IPS DF 6.9 (cell line): ENCODE measurements at places on chromosomes 6 and 20.

GRCh38 chr20:51190783-51191180 is 167.9 kb upstream of the KCNG1 start:
- no peak for DNase-seq

- no peak for DNase-seq
Measured at GRCh38 chr6:150622941-150623874, 23.5 kb downstream of the PLEKHG1 start.

DNA sequence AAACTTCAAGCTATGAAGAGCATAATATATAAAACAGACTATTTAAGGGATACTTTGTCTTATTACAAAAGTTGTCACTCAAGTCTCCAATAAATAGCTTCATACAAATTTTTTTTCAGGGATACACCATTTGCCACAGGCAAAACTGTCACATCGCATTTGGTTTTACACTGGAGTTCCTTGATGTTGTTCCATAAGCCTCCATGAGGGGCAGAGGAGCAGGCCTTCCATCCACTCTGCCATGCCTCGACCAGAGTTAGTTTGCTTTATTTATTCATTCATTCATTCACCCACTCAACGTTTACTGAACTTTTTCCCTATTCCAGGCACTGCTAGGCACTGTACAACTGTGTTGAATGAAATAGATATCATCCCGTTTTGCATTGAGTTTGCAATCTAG is 246.6 kb downstream of the PHF3 start:
- no peak for DNase-seq

DNA sequence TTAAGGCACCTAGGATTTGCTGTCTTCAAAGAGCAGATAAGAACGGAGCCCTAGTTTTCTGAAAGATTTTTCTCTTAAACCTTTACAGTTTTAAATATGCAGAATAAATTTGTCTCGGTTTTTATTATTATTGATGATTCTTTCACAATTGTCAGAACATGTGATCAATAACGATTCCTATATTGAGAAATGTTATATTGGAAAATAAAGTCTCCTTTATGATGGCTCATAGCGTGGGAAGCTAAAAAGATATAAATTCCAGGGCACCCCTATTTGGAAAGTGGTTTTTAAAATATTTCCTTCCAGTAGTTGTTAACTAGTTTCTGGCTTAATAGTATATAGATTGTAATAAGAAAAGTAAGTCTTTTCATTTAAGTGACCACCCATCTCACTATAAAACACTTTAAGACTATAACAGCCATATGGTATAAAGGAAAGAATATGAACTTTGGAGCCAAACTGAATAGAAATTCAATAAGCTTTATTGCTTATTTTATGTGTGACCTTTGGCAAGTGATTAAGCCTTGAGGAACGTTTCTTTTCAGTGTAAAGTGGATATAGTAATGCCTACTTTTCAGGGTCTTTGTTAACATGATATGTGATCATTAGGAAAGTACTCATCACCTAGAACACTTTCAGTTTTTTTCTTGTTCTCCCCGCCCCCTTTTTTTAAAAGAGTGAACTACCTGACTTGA is 369.6 kb downstream of the LAMA2 start:
- DNase-seq: no peak

DNA sequence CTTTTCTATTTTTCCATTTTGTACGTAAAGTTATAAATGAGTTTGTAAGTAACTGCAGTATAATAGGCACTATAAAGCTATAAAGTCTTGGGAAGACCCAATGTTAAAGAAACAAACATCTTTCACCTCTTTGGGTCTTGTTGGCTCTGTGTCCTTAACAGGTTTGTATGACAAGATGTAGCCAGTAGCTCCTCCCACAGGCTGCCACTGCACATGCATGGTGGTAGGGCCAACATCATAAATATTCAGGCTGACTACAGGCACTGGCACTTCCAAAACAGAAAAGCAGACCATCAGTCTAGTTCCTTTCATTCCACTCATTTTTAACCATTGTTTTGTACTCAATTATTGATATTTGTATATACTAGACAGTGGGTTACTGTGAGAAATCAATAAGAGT is 59.9 kb downstream of the COL12A1 start:
- no peak for DNase-seq

DNA sequence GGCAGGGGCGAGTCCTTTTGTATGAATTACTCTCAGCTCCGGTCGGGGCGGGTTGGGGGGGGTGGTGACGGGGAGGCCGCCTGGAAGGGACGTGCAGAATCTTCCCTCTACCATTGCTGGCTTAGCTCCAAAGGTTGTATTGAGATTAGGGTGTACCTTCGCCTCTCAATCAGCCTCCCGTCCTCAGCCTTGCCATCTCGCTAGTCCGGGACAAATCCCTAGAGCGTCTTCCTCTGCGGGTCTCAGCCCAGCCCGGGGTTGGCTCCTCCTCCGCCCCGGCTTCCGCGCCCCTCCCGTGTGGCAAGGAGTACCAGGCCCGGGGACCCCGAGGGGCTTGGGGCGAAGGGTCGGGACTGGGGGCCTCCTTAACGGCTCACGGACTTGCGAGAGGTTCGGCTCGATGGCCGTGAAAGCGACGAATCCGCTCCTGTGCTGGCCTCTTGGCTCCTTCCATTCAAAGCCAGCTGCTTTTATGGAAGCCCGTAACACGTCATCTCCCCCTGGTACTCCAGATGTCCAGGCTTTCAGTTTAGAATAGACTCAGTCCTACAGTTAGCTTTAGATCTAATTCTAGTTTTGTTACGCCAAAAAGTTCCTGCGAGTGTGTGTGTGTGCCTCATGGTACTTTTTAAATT is 636 bp upstream of the EEF1A1 start:
- no peak for DNase-seq

DNA sequence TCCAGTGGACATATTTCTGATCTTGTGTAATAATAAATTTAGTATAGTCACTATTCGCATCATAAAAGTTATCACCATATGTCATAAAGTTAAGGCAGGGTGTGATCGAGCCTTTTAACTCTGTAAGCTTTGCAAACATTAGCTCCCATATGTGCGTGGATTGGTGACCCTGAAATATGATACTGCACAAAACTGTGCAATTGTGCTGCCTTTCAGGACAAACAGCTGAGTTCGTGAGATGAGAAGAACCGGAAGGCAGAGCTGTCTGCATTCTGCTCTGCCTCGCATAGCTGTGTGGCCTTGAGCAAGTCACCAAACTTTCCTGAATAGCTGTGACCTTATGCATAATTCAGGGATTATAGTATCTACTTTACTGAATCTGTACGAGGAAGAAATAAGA is 3.2 kb upstream of the PLEKHG1 start:
- DNase-seq: no peak

- no peak for DNase-seq
Measured at GRCh38 chr6:845566-845965, 152.6 kb upstream of the EXOC2 start.

DNA sequence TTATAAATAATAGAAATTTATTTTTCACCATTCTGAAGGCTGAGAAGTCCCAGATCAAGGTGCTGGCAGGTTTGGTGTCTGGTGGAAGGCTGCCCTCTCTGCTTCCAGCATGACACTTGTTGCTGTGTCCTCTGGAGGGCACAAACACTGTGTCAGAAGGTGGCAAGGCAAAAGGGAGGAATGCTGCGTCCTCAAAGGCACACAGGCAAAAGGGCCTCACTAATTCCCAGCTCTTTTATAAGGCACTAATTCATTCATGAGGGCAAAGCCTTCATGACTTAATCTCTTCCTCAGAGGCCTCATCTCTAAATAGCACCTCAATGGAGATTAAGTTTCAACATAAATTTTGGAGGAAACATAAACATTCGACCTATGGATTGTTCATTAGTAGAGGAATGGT is 209.5 kb upstream of the SMLR1 start:
- DNase-seq: no peak

- no peak for DNase-seq
Measured at GRCh38 chr20:40714916-40715315, 25.9 kb upstream of the MAFB start.

- DNase-seq: no peak
Measured at GRCh38 chr6:164121527-164121926, 707.0 kb downstream of the QKI start.

GRCh38 chr6:12401200-12401599 is 111.0 kb downstream of the EDN1 start:
- no peak for DNase-seq

DNA sequence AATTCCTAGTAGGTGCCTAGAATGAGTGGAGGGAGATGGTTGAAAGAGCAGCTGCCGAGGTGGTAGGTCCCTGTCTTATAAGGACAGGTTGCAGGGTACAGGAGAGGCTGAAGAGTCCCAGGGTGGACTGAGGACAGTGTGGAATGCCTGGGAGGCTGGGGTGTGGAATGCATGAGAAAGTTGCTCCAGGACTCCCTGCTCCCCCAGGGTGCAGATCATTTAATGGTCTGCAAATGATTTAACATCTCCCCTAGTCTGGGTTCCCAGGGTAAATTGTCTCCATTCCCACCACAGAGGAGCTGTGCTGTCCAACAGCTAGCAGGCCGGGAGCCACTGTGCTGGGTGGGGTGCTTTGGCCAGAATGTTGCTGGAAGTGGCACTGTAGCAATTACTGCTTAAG is 76.0 kb downstream of the CD83 start:
- no peak for DNase-seq

DNA sequence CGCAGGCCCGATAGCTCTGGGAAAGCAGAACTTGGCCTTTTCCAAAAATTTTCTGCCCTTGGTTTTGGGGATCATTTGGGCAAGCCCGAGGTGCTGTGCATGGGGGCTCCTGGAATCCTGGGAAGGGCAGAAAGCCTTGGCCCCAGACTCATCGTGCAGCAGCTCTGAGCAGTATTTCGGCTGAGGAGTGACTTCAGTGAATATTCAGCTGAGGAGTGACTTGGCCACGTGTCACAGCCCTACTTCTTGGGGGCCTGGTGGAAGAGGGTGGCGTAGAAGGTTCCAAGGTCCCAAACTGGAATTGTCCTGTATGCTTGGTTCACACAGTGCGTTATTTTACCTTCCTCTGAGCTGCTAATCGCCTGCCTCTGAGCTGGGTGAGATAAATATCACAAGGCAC is 1.1 kb upstream of the BMP2 start:
- DNase-seq: no peak

DNA sequence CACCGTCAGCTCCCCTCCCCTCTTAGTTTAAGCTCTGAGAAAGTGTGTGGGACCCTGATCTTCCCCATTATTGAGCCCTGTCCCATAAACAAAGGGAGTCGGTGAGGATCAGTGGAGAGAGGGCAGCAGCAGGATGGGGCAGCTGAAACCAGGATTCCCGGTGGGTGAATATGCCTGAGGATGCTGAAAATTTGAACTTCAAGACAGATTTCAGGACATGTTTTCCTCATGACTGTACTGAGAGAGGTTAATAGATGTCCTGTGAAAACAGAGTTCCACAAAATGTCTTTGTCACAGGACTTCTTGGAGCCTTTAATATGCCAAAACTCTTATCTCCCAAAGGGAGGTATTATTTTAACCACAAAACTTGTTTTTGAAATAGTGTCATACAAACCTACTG is 53.5 kb upstream of the SLC22A16 start:
- no peak for DNase-seq

DNA sequence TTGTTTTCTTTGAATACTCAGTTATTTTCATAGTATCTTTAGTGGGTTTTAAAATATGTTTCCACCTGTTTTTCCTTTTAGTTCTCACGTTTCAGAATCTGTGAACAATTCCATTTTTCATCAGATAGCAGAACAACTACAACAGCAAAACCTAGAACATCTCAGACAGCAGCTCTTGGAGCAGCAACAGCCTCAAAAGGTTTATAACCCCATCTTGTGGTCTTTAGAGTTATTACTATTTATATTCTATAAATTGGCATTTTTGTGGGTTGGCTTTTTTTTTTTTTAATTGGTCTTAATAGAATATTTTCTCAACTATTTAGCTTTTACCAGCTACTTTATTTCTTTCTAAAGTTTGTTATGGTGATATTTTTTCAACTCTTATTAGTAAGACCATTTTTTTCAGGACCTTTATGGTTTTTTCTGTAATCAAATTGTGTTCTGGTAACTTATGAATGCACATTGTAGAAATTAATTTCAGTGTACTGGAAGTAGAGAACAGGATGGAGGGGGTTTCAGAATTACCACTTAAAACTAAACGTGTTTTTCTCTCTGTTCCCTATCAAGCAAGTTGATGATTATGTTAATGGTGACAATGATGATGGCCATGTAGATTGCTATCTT is 72.2 kb downstream of the SCAF8 start:
- DNase-seq: no peak

GRCh38 chr6:157460182-157460999 is 79.4 kb downstream of the ZDHHC14 start:
- DNase-seq: no peak

GRCh38 chr6:158666628-158667359 is 16.9 kb downstream of the SYTL3 start:
- no peak for DNase-seq

DNA sequence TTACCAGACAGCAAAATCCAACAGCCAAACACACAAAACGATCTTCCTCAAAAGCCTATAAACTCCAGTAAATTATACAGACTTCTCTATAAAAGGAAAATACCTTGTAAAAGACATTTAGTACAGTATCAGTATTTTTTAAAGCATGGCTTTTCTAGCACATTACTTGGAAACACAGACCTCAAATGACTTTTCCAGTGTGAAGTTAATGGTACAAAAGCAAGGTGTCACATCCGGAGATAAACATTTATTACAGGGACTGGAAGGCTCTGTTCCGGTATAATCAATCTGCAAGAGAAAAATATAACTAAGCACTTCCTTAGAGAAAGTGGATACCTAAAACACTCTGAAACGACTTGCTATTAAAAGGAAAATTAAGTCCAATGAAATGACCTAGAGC is 17.1 kb downstream of the TMEM30A start:
- DNase-seq: no peak

DNA sequence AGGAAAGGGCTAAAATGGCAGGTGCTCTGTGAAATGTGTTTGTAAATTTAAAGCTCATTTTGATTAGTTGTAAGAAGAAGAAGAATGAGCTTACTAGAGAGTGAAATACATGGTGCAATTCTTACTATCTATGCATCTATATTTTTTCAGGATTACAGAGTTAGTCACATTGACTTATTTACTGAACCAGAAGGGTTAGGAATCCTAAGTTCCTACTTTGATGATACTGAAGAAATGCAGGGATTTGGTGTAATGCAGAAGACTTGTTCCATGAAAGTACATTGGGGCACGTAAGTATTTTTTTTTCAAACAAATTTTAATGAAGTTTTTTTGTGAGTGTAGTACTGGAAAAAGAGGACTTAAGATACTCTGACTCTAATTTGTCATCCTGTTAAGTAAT is 99.3 kb downstream of the RTN4IP1 start:
- no peak for DNase-seq

GRCh38 chr20:36272547-36273220 is 33.5 kb upstream of the DLGAP4 start:
- no peak for DNase-seq

DNA sequence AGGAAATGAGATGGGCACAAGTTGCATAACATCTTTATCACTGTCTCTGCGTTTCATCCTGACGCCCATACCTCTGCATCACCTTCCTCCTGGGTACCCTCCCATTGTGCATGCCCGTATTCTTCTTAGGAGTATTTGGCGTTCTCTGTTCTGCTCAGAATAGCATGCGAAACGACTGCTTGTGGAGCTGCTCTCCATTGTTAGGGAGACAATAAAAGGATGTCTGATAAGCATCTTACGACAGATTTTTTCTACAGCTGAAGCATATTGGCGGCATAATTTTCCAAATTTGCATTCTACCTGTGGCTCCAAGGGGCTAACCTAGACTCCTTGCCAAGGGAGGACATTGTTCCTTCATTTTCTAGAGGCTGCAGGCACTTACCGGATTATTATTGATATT is 118.6 kb downstream of the EDN1 start:
- no peak for DNase-seq

- DNase-seq: no peak
Measured at GRCh38 chr6:150857062-150857944, 8.2 kb upstream of the MTHFD1L start.

- DNase-seq: no peak
Measured at GRCh38 chr6:65182681-65183080, 524.3 kb downstream of the EYS start.

GRCh38 chr6:144581812-144582537 is 296.8 kb downstream of the UTRN start:
- no peak for DNase-seq
